Smooth muscle cell of the coronary artery (primary cell): ENCODE measurements at places on chromosomes 4 and X. TPM values are rescaled to one million over a fixed set of nuclear protein-coding genes. Genes with fewer than 3 reads are reported as not detected.

The ZAR1 gene
- not detected in 2 replicates for total RNA-seq

The C4orf51 gene
- total RNA-seq, result not detected in 2 replicates

The HTN3 gene
- total RNA-seq, result not detected in 2 replicates

The LUZP4 gene
- not detected in 2 replicates for total RNA-seq

The TMEM271 gene
- total RNA-seq, result not detected in 2 replicates

The CSAG2 gene
- total RNA-seq, result not detected in 2 replicates

The RENBP gene
- 5.5 and 25.5 TPM in 2 replicates for total RNA-seq

The ARHGAP6 gene
- 1.6 and 8.3 TPM in 2 replicates for total RNA-seq

The ARR3 gene
- not detected in 2 replicates for total RNA-seq

The UGT2B17 gene
- not detected in 2 replicates for total RNA-seq

The DCAF12L1 gene
- total RNA-seq, result not detected in 2 replicates

The EGFL6 gene
- total RNA-seq, result 0.70 TPM in 1 of 2 replicates, not detected in the other

The CYP4V2 gene
- 8.5 and 17.3 TPM in 2 replicates for total RNA-seq

The SRPX gene
- total RNA-seq, result 349 and 576 TPM in 2 replicates

The SCRG1 gene
- total RNA-seq, result 0.23 and 0.35 TPM in 2 replicates

The MGST2 gene
- total RNA-seq, result 1.4 and 21.6 TPM in 2 replicates

The TASL gene
- not detected in 2 replicates for total RNA-seq

The APBB2 gene
- 39.9 and 70.1 TPM in 2 replicates for total RNA-seq

The THAP9 gene
- total RNA-seq, result 2.8 and 4.8 TPM in 2 replicates

The PDGFC gene
- 22.7 and 37.8 TPM in 2 replicates for total RNA-seq

The LIAS gene
- 4.7 and 5.4 TPM in 2 replicates for total RNA-seq

The CHRNA9 gene
- total RNA-seq, result 1.2 TPM in 1 of 2 replicates, not detected in the other

The VEGFD gene
- under 0.01 and 0.08 TPM in 2 replicates for total RNA-seq

The NUDT9 gene
- 13.8 and 20.5 TPM in 2 replicates for total RNA-seq

The MAGEA6 gene
- not detected in 2 replicates for total RNA-seq

The FABP2 gene
- total RNA-seq, result not detected in 2 replicates

The KLHL13 gene
- total RNA-seq, result 2.1 and 48.4 TPM in 2 replicates

The OTUD6A gene
- not detected in 2 replicates for total RNA-seq

The MAB21L2 gene
- 1.1 and 2.2 TPM in 2 replicates for total RNA-seq

The ATP1B4 gene
- total RNA-seq, result not detected in 2 replicates

The FAM156B gene
- total RNA-seq, result 8.3 and 10.1 TPM in 2 replicates

The RIPPLY1 gene
- not detected in 2 replicates for total RNA-seq

The DCAF12L2 gene
- total RNA-seq, result 0.12 TPM in 1 of 2 replicates, not detected in the other

The TLR10 gene
- total RNA-seq, result not detected in 2 replicates

The ACSL1 gene
- total RNA-seq, result 26.2 and 39.2 TPM in 2 replicates

The NEIL3 gene
- total RNA-seq, result 0.59 and 1.7 TPM in 2 replicates

The NXF2B gene
- total RNA-seq, result not detected in 2 replicates

The OPN1MW3 gene
- not detected in 2 replicates for total RNA-seq

The BGN gene
- 10.5 and 118 TPM in 2 replicates for total RNA-seq

The CSN3 gene
- total RNA-seq, result not detected in 2 replicates

The ZNF182 gene
- total RNA-seq, result 2.0 and 2.6 TPM in 2 replicates

The PNMA6A gene
- 0.68 and 2.2 TPM in 2 replicates for total RNA-seq
